ENCODE measurements at places on chromosomes 16 and 17.

GRCh38 chr16:56115817-56116576 is 75.3 kb upstream of the GNAO1 start:
- DNase-seq = no peak

GRCh38 chr17:30393491-30393890 is 14.8 kb downstream of the CPD start:
- DNase-seq = no peak

GRCh38 chr17:41793784-41794539 is 7.5 kb upstream of the JUP start:
- DNase-seq = no peak

- DNase-seq = no peak
These were observed 159.2 kb downstream of the XYLT1 start for GRCh38 chr16:17311333-17312093.

GRCh38 chr16:19213885-19214284 is 45.8 kb downstream of the SYT17 start:
- no peak for DNase-seq

- no peak for DNase-seq
These were observed 26.1 kb downstream of the GPR142 start for GRCh38 chr17:74393346-74393942.

GRCh38 chr16:13186813-13187212 is 285.4 kb downstream of the SHISA9 start:
- no peak for DNase-seq

- DNase-seq = no peak
These were observed 104.3 kb downstream of the ABCA8 start for GRCh38 chr17:68850749-68851510.

DNA sequence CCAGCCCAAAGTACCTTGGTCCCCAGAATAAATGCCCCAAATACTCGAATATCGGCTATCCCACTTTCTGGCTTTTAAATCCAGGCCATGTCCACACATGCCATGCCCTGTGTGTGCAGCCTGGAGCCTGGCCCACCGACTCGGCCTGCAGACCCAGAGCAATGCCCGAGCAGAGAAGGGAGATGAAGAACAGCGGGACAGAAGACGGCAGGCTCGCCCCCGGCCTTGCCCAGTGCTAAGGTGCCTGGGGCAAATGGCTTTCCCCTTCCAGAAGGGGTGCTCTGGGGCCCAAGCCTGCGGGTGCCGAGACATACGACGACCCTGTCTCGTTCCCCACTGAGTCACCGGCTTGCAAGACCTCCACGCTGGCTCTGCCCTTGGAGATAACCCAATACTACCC is 8.0 kb downstream of the CLUH start:
- DNase-seq = no peak
